Fibroblast of skin of right quadriceps (primary cell): ENCODE measurements at places on chromosomes 7 and 10.

- no peak for DNase-seq
Measured at GRCh38 chr10:53701213-53701612, 928.6 kb upstream of the MBL2 start.

DNA sequence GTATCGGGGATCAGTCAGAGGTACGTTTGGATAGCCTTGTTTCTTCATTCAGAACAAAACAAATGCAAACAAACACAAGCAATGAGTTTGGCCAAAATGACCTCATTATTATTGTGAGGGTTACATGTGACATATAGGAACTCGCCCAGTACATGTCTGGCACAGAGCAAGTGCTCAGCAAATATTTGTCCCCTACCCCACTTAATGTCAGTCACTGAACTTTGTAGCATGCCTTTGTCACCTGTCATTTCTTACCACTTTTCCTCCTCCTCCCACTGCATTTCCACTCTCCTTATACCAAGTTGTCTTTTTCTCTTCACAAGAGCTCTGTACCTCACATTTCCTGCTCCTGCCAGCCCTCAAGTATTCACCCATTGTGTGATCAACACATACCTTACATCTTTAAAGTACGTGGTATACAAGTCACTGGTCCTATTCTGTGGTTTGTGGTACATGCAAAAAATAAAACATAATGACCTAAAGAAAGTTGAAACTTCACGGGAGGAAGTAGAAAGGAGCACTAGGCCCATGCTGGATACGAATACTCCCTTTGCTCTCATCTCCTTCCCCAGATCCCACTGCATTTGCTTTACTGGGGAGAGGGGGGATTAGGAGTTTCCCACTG, 236.0 kb downstream of the INHBA start:
- no peak for DNase-seq

GRCh38 chr7:75847707-75848106, 31.1 kb upstream of the RHBDD2 start:
- no peak for DNase-seq

GRCh38 chr7:110801502-110801901, 289.4 kb upstream of the LRRN3 start:
- DNase-seq: no peak

DNA sequence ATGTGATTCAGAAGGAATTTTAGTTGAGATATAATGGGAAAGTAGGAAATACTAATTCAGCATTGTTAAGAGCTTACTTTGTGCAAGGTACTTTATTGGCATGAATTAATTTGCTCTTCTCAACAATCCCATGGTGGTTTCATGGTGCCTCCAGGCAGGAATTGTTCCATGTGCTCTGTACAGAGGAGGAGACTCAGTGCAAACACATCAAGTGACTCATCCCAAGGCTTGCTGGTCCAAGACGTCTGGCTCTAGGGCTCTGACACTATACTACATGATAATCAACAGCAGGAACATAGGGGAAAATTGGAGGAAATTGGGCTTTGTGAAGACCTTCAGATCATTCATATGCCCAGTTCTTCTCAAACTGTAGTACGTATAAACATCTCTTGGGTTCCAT, 66.5 kb upstream of the PRKG1 start:
- DNase-seq: peak; percentile 32

DNA sequence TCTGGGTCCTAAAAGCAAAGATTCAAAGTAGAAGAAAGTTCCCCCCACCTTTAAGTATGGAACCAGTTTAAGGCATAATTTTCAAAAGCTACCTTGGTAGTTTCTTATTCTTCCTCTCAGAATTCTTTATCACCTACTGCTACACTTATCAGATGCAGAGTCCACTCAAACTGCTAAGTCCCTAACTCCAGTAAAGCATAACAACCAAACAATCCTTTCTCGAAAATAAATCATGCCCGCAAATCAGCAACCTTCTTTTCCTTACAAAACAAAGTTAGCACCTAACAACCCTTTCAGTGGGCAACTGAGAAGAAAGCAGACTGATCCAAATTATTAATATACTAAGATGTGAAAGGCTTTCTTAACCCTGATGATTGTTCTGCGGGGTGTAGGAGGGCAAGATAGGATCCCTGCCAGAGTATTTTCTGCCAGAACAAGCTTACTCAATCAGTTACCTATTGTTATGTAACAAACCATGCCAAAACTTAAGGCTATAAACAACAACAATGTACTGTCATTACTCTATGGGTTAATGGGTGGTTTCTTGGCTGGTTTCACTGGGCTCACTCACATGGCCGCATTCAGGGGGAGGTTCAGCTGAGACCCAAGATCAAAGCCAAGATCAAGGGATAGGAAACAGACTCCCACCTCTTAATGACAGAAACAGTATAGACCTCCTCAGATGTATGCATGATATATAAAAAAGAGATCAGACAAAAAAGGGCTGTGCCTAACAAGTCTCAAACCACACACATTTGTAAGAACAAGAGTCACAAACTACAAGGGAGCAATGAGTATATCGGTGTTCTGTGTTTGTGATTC, 42.0 kb downstream of the CCDC6 start:
- DNase-seq: no peak

GRCh38 chr7:79673421-79673820, 220.0 kb upstream of the MAGI2 start:
- DNase-seq: no peak

DNA sequence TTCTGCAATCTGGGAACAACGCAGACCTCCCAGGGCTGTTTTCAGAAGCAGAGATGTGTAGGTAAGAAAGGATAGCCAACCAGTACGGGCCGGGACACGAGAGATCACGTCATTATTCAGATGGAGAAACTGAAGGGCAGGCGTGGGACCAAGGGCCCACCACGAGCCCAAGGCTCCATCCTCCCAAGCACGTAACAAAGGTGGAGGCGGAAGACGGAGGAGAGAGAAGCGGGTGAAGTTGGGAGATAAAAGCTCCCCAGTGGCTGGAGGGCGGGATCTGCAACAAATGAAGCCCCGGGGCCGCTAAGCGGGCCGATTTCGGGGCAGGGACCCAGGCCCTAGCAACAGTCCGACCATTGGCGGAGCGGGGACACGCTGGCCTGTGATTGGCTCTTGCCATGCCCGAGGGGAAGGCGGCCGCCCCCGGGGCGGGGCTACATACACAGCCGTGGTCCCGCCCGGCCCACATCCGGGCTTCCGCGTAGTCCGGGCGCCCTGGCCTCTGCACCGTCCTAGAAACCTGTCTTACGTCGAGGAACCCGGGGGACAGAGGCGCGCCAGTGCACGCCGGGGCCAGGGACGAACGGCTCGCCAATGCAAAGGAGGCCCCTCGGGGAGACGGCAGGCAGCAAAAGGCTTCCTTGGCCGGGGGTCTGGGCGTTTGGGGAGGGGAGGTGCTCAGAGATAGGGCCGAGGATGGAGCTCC, 15.5 kb downstream of the HSPB1 start:
- DNase-seq: peak; percentile 95

DNA sequence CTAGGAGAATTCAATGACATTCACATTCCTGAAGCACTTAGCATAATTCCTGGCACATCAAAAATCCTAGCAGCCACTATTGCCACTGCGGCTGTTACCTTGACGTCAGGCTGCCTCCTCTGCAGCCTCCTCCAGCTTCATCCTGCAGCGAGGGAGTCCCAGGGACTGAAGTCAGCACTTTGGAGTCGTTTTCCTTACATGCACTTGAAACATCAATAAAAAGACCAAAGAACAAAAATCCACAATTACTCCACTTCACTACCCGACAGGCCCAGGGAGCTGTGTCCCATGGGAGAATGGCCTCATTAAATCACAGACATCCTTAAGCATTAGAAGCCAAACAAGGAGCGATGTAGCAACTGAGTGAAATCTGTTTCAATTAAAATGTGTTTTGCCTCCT, 48.6 kb upstream of the NANOS1 start:
- DNase-seq: no peak

DNA sequence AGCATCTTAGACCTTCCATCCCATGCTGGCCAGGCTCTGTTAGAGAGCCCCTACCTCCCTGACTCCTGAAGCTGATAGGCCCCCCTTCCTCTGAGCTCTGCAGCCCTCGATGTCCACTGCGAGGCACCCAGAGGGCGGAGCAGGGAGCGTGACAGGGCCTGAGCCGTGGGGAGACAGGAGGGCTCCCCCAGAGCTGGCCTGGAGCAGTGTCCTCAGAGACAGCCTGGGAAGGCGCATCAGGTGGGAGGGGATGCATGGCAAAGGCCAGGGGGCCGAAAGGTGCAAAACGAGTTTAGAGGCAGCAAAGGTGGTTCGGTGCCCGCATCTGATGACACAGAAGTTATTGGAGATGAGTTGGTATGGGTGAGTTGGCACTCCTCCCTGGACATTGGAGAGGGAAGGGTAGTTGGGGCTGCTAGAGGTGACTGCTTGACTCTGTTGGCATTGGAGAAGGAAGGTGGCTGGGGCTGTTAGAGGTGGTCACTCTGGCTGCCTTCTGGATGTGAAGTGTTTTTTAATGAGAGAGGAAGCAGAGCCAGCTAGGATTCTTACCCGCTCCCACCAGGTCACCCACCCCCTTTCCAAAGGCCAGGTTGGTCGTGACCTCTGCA, 53.1 kb downstream of the PRF1 start:
- no peak for DNase-seq

- DNase-seq: peak; percentile 77
Measured at GRCh38 chr10:33453081-33454025, 118.9 kb upstream of the NRP1 start.
